NCI-H446 (cell line): ENCODE measurements at places on chromosomes 5 and 9.

DNA sequence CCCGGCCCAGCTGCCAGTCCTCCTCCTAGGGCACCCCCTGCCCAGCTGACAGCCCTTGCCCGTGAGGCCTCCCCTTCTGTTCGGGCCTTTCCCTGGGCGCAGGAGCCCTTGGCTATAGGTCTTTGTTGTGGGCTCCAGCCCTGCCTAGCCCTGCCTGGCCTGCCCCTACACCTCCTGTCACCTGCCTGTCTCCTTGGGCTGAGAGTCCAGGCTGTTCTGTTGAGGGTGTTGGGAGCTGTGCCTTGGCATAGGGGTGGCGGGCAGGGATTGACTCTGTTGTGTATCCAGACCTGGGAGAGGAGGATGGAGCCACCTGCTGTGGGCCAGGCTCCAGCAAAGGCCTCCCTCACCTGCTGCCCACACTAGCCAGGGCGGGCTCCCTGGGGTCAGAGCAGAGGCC lies 11.6 kb downstream of the FCN2 start:
- no peak for DNase-seq

DNA sequence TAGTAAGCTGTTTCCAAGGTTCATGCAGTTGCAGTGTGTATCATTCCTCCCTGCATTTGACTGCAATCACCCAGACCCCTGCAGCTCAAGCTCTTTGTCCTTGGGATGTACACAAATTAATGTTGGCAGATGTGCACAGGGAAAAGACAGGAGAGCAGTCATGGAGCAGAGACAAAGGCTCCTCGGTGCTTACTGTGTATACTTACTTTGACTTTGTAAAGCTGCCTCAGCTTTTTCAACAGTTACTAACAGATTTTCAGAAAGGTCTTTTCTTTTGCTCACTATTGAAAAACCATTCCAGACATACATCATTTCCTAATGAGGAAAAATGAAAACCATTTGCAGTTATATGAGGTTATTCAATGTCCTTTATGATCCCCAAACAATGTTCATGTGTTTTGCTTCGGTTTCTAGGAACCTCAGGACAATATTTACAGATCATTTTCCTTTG lies 124.9 kb downstream of the TTC39B start:
- peak; percentile 43 for DNase-seq

DNA sequence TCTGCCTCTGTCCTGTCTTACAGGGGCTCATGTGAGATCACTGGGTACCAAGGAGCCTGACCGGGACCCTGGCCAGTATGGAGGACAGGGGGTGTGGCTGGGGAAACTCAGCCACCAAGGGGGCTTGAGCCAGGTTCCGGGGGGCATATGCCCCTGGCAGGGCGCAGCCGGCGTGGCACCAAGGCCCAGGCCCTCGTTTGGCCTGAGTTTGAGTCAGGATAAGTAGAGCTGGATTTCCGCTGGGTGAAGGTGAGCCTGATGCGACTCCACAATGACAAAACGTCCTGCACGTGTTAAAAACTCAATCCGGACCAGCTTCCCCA lies 616 bp upstream of the TSPAN17 start:
- DNase-seq, result no peak

DNA sequence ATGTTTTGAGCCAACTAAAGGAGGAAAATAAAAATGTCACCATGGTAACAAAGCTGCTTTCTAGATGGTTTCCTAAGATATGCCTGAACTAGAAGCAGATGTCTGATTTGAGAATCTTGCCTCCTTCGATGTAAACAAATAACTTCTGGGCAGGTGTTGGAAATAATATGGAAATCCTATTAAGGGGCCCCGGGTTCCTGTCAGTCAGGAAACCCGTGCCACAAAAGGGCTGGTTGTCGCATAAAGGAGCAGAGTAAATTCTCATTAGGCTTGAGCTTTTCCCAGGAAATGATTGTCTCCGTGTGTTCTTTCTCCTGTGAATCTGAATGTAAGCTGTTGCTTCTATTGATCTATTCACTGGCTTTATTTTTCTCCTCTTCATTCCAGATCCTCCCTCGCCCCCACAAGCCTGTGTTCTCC lies 90.8 kb downstream of the TLE4 start:
- no peak for DNase-seq

DNA sequence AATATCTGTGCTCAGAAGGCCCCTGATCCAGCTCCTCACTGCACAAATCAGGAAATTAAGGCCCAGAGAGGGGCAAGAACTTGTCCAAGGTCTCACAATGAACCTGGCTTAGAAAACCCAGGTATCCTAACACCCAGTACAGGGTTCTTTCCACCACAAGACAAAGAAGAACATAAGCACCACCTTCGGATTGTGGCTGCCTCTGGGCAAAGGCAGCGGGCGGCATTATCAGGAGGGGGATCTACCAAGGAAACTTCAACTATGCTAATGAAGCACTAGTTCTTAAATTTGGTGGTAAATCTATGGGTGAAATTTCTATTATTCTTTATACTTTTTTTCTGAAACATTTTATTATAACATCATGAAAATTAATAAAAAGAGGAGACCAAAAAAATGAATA lies 17.9 kb downstream of the ANXA6 start:
- no peak for DNase-seq

DNA sequence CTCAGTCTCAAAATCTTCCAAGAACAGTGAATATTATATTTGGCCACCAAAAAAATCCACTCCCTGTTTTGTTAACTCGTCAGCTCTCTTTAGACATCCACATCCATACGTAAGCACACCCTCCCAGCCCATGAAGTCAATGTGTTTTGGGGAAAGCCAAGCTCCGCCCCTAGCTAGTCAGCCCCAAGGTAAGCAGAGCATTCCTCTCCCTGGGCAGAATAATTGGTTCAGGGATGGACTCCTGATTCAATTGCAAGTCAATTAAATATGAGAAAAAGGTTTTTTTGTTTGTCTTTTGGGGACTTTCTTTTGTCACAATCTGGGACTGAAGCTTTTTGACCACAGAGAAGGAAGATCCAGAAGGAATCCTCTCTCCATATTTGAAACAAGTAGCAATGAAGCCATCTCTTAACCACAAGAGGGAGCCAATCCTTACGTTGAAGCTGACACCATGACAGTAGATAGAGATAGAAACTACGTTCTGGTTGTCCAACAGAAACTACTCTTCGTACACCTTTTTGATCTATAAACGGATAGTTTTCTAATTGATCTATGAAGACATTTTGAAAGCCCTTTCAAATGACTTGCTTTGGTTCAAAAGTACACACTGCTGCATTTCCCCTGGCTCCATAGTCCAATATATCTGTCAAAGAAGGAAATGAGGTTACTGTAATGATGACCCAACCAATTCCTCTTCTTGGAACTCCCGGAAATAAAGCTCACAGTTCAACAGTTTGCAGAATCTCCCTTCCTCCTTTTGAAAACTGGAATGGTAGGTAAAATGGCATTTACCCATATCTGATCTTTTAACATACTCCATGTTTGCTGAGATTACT lies 166.4 kb downstream of the TLE1 start:
- no peak for DNase-seq
